ENCODE measurements at places on chromosomes 1 and 21. TPM values are rescaled to one million over a fixed set of nuclear protein-coding genes. Genes with fewer than 3 reads are reported as not detected.
A peak's percentile ranks its signal among the peaks of the same experiment; 100 is the strongest.

- no peak for DNase-seq
These were observed 8.6 kb downstream of the NIPAL3 start for GRCh38 chr1:24424207-24424606.

- DNase-seq: no peak
These were observed 30.0 kb downstream of the TNR start for GRCh38 chr1:175713381-175713780.

Gene CAPZA1
- polyA plus RNA-seq: 32.3 TPM

GRCh38 chr1:210070531-210070930, 132.5 kb downstream of the SYT14 start:
- DNase-seq: no peak

DNA sequence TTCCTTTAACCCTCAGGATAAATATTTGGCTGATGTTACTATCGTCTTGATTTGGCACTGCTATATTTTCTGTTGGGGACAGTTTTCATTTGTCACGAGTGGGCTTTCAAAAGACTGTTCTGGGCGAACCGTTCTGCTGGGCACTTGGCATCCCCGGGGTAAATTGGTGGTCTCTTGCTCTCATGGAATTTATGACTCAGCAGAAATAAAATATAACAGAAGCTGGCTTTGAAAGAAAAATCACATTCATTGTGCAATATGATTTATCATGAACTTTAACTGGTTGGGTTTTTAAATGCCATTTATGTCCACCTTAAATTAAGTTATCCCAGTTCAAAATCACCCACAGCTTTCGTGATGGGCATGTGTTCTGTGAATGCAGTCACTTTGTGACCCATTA, 147.3 kb downstream of the KAZN start:
- DNase-seq: no peak

DNA sequence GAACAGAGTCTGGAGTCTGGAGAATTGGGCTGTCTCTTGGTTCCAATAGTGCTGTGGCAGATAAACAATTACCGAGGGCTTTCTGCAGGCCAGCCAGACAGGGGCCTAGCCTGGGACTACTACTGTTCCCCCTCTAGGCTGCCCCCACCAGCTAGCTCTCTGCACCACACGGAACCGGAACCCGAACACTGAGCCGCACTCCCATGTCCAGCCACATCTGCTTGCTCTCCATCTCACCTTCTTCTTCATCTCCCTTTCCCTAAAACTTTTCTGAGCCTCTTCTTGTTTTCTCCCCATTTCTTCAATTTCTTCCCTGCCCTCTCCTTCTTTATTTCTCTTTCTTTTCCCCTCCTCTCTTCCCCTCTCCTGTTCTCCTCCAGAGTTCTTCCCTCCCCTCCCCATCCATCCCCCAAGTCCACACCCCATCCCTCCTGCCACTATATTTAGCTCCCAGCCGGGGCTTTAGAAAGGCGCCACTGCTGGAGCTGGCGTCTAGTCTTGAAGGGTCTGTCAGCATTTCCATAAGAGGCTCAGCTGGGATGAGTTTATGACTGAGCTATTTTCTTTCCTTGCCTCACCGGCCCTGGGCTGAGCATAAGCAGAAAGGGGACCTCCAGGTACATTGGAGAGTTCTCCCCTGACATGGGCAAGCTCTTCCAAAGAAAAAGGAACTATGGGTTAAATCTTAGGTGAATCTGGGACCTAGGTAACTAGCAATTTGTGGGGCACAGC, 25.7 kb upstream of the ATP2B4 start:
- no peak for DNase-seq

DNA sequence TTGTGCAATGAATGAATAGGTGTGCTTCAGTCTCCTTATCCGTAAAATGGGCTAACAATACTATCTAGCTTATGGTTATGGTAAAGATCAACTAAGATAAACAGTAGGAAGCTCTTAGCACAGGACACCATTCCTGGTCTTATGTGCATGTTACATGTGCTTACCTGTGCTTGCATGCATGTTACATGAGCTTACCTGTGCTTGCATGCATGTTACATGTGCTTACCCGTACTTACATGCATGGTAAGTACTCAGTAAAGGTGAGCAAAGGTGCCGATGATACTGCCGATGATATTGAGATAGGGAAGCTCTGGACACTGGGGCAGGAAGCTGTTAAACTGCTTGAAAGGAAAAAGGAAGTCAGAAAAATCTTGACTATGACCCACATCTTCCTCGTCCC, 211.0 kb upstream of the USP24 start:
- no peak for DNase-seq

DNA sequence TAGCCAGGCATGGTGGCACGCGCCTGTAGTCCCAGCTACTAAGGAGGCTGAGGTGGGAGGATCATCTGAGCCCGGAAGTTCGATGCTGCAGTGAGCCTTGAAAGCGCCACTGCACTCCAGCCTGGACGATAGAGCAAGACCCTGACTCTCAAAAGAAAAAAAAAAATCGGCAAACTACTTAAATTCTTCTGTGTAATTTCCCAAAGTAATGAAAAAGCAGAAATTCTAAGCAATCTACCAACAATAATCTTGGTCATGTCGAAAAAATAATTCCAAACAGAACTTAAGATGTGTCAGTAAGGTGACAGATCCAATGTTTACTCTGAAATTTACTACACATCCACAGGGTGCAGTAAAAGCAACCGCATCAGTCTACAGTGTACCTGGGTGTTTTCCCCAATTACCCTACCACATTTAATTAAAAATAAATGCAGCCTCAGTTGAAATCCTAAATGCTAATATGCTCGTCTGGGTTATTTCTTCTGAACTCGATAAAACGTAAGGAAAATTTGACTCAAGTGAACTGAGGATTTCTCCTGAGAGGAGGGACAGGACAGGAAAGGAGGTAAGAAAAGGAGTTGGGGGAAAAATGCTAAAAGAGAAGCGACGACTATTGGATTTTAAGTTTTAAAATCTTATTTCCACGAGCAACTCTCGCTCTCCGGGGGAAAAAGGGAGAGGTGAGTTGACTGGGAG, 801 bp downstream of the EPRS1 start:
- DNase-seq: peak; percentile 18

DNA sequence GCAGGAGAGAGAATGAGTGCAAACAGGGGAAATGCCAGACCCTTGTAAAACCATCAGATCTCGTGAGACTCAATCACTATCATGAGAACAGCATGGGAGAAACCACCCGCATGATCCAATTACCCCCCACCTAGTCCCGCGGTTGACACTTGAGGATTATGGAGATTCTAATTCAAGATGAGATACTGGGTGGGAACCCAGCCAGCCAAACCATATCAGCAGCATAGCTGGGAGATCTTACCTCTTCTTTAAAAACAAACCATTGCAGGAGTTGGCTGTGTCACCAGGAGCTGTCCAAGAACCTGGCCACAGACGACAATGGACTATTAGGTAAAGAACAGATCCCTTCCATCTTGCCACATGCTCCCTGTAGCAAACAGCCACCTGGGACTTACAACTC, 422.7 kb downstream of the MATN1 start:
- DNase-seq: no peak

DNA sequence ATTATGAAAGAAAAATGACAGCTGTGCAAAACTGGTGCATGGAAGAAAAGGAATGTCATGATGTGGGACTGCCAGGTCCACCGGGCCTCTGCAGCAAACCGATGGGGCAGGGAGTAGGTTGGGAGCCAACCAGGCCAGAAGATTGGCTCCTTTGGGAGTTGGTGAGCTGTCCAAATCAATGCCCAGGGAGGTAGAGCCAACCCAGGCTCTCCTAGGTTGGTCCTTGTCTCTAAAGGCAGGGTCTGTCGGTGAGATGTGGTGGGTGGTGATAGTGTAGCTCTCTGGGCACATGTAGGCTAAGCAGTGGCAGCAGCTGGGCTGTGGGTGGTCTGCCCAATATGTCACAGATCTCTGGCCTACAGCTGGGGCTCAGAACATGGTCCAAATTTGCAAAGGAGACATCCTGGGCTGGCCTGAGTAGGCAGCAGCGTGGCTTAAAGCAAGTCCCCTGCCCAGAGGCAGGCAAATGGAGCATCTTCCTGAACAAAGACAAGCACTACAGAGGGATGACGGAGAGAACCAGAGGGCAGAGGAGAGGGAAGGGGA, 61.2 kb upstream of the PRDX6 start:
- DNase-seq: no peak

DNA sequence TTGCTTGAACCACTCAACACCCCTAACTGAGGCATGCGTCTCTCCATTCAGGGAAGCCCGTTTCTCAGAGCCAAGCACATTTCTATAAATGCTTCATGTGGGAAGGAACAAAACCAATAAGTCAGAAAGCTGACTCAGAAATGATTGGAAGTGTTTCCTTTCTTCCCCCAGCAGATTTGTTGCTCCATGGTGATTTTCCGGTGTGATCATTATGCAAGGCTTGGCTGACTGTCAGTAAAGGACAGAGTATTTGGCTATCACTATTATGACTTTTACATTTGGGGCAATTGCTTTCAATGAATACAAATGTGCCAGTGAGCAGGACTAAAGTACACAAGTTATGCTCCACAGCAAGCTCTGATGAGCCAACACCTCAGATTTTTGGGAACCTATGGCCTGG, 53.3 kb upstream of the ZC3H11B start:
- DNase-seq: no peak

Gene INSRR
- polyA plus RNA-seq: 0.94 TPM

GRCh38 chr1:56180520-56181190, 398.7 kb downstream of the PLPP3 start:
- no peak for DNase-seq

- no peak for DNase-seq
These were observed 9.6 kb downstream of the GCLM start for GRCh38 chr1:93899543-93900207.

GRCh38 chr1:184300446-184300845, 86.4 kb upstream of the C1orf21 start:
- DNase-seq: no peak

GRCh38 chr1:236154671-236155398, 12.5 kb downstream of the GPR137B start:
- no peak for DNase-seq

DNA sequence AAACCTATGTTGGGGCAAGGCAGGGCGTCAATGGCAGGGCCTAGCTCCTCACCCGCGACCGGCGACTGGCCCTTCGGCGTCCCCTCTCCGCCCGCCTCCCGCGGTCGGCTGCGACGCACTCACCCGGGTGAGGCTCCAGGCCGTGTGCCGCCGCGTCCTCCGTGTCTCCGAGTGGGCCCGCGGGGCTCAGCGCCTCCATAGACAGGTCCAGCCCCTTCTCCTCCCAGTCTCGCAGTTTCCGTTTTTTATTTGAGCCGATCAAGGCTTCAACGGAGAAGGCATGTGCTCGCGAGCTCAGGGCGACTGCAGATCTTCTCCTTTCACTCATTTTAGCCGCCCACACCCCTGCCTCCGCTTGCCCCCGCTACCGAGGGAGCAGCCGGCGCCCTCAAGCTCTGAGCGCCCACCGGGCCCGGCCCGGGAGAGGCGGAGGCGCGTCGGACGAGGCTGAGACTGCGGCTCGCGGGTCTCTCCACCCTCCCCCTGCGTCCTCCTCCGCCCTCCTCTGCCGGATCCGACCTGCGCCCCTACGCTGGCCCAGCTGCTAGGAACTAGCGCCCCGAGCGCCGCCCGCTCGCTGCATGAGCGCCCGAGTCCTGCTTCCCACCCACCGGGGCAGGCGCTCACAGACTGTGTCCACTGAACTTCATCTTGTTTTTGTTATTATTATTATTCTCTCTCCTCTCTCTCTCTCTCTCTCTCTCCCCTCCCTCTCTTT, 516 bp downstream of the TBX15 start:
- DNase-seq: no peak

DNA sequence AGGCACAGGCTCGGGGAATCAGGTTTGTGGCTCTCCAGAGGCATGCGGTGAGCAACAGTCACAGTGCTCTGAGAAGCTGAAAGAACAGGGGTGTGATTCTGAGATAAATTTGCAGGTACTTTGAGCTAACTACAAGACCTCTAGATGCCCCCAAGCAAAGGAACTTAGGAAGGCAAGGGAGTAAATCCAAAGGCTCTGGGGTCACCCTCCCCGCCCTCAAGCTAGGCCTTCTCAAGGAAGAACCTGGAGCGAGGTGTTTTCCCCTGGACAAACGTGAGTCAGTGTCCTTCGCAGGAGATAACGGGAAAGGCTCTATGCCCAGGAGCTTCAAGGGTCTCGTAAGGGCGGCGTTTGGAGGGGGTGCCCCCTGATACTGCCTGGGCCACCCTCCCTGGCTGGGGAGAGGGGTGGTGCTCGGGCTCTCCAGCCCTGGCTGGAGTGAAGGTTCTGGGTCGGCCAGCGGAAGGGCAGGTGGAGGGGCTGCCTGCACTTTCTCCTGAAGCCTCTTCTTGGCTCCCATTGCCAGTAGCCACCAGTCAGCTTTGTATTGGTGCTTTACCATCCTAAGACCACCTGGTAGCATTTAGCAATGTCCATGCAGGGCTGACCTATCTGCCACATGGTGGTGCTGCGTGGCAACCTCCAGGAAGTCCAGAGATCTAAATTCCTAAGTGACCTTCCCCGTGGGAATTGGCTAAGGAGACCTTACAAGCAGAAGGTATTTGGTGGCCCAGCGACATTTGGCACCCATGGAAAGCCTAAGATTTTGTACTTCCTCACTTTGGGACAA, 44.0 kb downstream of the GPR161 start:
- DNase-seq: no peak

Gene KCNJ9
- 0.04 TPM for polyA plus RNA-seq

Gene DYRK3
- 4.8 TPM for polyA plus RNA-seq

Gene ZC3H11A
- polyA plus RNA-seq: 28.1 TPM

GRCh38 chr1:903305-903704, 20.4 kb upstream of the SAMD11 start:
- no peak for DNase-seq

GRCh38 chr1:25568090-25568833, 24.9 kb downstream of the LDLRAP1 start:
- DNase-seq: no peak

Gene CD1D
- polyA plus RNA-seq: 1.2 TPM

Gene ALG14
- 1.1 TPM for polyA plus RNA-seq

Gene RASSF5
- polyA plus RNA-seq: 6.7 TPM

GRCh38 chr1:10649517-10650201, 146.8 kb downstream of the CASZ1 start:
- DNase-seq: no peak

Gene MAP3K21
- polyA plus RNA-seq: 9.7 TPM

GRCh38 chr1:241332037-241332409, 25.0 kb downstream of the RGS7 start:
- DNase-seq: no peak

DNA sequence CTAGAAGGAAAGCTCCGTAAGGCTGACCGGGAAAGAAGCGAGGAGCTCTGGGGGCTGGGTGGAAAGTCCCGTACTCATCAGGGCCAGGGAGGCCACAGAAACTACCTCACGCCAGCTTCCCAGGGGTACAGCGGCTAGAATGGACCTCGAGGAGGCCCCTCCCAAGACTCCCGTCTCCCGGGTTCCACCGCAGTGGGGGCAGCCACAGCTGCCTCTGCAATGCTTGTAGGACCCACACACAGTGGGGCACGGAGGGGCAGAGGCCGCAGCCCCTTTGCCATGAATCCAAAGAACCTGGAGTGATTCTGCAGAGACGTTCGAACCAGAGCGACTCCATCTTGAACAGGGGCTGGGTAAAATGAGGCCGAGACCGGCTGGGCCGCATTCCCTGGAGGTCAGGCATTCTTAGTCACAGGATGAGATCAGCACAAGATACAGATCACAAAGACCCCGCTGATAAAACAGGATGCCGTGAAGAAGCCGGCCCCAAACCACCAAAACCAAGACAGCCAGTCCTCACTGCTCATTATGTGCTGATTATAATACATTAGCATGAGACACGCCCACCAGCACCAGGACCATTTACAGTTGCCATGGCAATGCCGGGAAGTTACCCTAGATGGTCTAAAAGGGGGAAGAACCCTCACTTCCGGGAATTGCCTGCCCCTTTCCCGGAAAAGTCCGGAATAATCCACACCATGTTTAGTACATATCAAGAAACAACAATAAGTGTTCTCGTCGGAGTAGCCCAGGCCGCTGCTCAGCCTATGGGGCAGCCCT, 1.6 kb upstream of the ANKRD65 start:
- DNase-seq: no peak

GRCh38 chr1:207101720-207102119, 2.3 kb upstream of the C4BPA start:
- DNase-seq: no peak

All from pancreas (tissue), 10 donors.